Uterus (tissue), 4 donors: ENCODE measurements at places on chromosomes 7 and 10. TPM values are rescaled to one million over a fixed set of nuclear protein-coding genes. Genes with fewer than 3 reads are reported as not detected.

DNA sequence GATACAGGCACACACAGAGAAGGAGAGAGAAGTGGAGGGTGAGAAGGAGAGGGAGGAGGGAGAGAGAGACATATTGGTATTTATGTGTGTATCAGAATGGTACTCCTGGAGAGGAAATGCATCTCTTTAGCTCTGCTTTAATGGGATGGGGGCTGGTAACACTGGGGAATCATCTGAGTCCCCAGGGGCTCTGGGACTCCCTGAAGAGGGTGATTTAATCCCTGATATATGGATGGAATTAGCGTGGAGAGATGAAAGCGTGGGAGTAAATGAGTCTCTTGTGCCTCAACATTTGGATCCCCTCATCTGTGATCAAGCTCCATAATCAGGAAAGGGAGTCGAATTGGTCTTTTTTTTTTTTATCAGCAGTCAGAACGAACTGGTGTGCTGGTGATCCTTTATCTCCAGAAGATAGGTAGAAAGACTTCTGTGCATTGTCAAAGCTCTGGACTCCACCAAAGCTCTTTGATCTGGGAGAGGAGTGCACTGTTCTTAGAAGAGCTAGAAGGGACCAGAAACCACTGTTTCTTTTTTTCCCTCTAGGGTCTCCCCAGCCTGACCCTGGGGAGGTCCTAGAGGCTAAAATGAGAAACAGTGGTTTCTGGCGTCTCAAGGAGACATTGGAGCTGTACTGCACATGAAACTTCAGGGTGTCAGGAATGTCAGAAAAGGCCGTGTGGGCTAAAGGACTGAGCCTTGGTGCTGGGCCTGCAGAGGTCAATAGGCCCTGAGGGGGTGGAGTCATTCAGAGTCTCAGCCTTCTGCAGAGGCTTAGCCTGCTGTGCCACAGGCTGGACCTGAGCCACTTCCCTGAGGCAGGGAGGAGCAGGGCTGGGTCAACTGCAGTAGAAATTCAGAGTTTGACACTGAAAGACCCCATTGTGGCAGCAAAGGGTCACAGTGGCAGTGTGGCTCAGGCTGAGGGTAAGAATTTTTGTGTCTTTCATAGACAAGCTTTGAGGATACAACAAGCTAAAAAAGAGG is 234.4 kb upstream of the SLC26A5 start:
- H3K4me1 ChIP-seq, result no peaks in the 10 kb centered on the region
- no peak for DNase-seq
- H3K27ac ChIP-seq, result no peak overlapping the region
- H3K36me3 ChIP-seq, result no peaks in the 10 kb centered on the region
- no peak overlapping the region for H3K4me3 ChIP-seq
- no peaks in the 10 kb centered on the region for H3K27me3 ChIP-seq

- peaks cover 21% of the 10 kb centered on the region for H3K4me1 ChIP-seq
- peak overlapping the region; percentile 98 for H3K27ac ChIP-seq
- peak; percentile 43 for DNase-seq
- H3K27me3 ChIP-seq, result no peaks in the 10 kb centered on the region
Observed at GRCh38 chr7:44884621-44885393, 523 bp downstream of the PURB start.

DNA sequence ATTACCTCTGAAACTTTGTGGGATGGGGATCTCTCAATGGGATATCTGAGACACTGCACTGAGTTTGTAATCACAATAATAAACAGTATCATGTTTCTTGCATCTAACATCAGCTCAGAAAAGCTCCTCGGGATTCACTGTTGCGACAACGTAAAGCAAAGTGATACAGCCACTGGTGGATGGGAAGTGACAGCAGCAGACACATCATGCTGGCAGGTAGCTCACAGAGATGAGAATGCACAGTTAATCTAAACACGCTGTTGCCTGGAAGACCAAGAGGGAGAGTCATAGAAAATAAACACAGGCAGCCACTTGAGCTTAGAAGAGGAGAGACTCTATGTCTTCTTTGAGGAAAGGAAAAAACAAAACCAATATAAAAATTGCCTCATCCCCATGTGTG is 513.8 kb downstream of the MAGI2 start:
- H3K27ac ChIP-seq, result no peak overlapping the region
- no peaks in the 10 kb centered on the region for H3K27me3 ChIP-seq
- DNase-seq, result no peak
- no peaks in the 10 kb centered on the region for H3K36me3 ChIP-seq
- no peak overlapping the region for H3K4me3 ChIP-seq
- H3K4me1 ChIP-seq, result no peaks in the 10 kb centered on the region

GRCh38 chr7:77866786-77867536 is 68.4 kb downstream of the PHTF2 start:
- H3K36me3 ChIP-seq, result no peaks in the 10 kb centered on the region
- no peak overlapping the region for H3K27ac ChIP-seq
- no peaks in the 10 kb centered on the region for H3K4me1 ChIP-seq
- H3K4me3 ChIP-seq, result no peak overlapping the region
- DNase-seq, result no peak

- H3K4me1 ChIP-seq, result no peaks in the 10 kb centered on the region
- no peak for DNase-seq
- no peak overlapping the region for H3K27ac ChIP-seq
- no peaks in the 10 kb centered on the region for H3K36me3 ChIP-seq
- H3K27me3 ChIP-seq, result no peaks in the 10 kb centered on the region
Observed at GRCh38 chr10:31507427-31507826, 188.4 kb downstream of the ZEB1 start.

- no peak overlapping the region for H3K27ac ChIP-seq
- DNase-seq, result no peak
- H3K27me3 ChIP-seq, result no peaks in the 10 kb centered on the region
- H3K4me3 ChIP-seq, result no peak overlapping the region
Observed at GRCh38 chr7:64868499-64868898, 34.6 kb upstream of the ZNF273 start.

DNA sequence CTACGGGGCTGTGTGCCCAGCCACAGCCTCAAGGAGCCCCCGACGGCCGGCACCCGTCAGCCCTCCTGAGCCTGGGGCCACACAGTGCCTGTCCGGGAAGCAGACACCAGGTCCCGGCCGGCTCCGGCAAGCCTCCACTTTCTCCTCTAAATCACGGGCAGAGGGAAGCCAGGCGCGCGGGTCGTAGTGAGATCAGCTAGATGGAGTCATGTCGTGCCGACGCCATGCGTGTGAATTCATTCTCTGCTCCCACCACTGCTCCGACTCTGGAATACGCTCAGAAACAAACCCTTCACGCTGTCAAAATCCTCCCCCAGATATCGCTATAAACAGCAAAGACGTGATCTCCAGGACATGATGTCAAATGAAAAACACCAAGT is 93.7 kb upstream of the DNAAF5 start:
- H3K36me3 ChIP-seq, result no peaks in the 10 kb centered on the region
- H3K4me1 ChIP-seq, result no peaks in the 10 kb centered on the region
- no peaks in the 10 kb centered on the region for H3K27me3 ChIP-seq
- H3K27ac ChIP-seq, result no peak overlapping the region

The SLC4A2 gene
- 37.4 TPM for total RNA-seq

The VGF gene
- total RNA-seq, result not detected

The DAGLB gene
- total RNA-seq, result 30.2 TPM
